IMR-90 (cell line): ENCODE measurements at places on chromosomes 3 and 15. TPM values are rescaled to one million over a fixed set of nuclear protein-coding genes. Genes with fewer than 3 reads are reported as not detected.

The SLC28A2 gene
- total RNA-seq = not detected in 2 replicates

The CDHR4 gene
- total RNA-seq = not detected in 2 replicates

The SH2D7 gene
- total RNA-seq = not detected in 2 replicates

The SLC24A5 gene
- total RNA-seq = not detected in 2 replicates

The CFAP100 gene
- not detected in 2 replicates for total RNA-seq

The IL12A gene
- total RNA-seq = 0.90 and 1.1 TPM in 2 replicates

The PLA1A gene
- not detected in 2 replicates for total RNA-seq

The HHLA2 gene
- not detected in 2 replicates for total RNA-seq

The CMTM8 gene
- not detected in 2 replicates for total RNA-seq

The CX3CR1 gene
- not detected in 2 replicates for total RNA-seq

The FBLN2 gene
- total RNA-seq = 10.8 and 11.8 TPM in 2 replicates

The CHP1 gene
- 94.2 and 96.1 TPM in 2 replicates for total RNA-seq

The TIGIT gene
- total RNA-seq = not detected in 2 replicates
